Body of pancreas (tissue), 4 donors: ENCODE measurements at places on chromosomes 16 and 17. TPM values are rescaled to one million over a fixed set of nuclear protein-coding genes. Genes with fewer than 3 reads are reported as not detected.

GRCh38 chr16:84513123-84513522 lies 8.7 kb upstream of the MEAK7 start:
- H3K4me1 ChIP-seq: peaks cover 8% of the 10 kb centered on the region
- H3K27ac ChIP-seq: no peak overlapping the region
- no peak for DNase-seq
- no peaks in the 10 kb centered on the region for H3K27me3 ChIP-seq
- H3K36me3 ChIP-seq: no peaks in the 10 kb centered on the region

The CTNS gene
- total RNA-seq: 15.8 TPM

The ZNF48 gene
- total RNA-seq: 12.2 TPM

DNA sequence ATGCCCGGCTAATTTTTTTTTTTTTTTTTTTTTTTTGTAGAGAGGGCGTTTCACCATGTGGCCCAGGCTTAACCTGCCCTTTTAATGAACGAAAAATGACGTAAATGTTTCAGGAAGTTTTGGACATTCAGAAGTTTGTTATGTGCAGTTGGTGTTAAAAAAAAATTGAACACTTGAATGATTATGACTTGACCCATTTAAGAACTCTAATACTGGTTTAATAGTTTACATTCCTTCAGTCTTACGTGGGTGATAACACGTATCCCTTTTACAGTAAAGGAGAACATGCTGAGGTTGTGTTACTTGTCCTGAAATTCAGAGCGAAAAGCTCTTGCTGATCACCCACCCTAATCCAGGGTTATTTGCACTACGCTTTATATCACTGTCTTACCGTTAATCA lies 1.7 kb downstream of the MLYCD start:
- H3K27ac ChIP-seq: peak overlapping the region; percentile 97
- peaks cover 61% of the 10 kb centered on the region for H3K4me1 ChIP-seq
- H3K27me3 ChIP-seq: no peaks in the 10 kb centered on the region

GRCh38 chr16:87851141-87851587 lies 18.1 kb downstream of the SLC7A5 start:
- H3K27me3 ChIP-seq: no peaks in the 10 kb centered on the region
- no peak for DNase-seq
- H3K4me3 ChIP-seq: no peak overlapping the region
- no peaks in the 10 kb centered on the region for H3K36me3 ChIP-seq
- no peak overlapping the region for H3K27ac ChIP-seq

DNA sequence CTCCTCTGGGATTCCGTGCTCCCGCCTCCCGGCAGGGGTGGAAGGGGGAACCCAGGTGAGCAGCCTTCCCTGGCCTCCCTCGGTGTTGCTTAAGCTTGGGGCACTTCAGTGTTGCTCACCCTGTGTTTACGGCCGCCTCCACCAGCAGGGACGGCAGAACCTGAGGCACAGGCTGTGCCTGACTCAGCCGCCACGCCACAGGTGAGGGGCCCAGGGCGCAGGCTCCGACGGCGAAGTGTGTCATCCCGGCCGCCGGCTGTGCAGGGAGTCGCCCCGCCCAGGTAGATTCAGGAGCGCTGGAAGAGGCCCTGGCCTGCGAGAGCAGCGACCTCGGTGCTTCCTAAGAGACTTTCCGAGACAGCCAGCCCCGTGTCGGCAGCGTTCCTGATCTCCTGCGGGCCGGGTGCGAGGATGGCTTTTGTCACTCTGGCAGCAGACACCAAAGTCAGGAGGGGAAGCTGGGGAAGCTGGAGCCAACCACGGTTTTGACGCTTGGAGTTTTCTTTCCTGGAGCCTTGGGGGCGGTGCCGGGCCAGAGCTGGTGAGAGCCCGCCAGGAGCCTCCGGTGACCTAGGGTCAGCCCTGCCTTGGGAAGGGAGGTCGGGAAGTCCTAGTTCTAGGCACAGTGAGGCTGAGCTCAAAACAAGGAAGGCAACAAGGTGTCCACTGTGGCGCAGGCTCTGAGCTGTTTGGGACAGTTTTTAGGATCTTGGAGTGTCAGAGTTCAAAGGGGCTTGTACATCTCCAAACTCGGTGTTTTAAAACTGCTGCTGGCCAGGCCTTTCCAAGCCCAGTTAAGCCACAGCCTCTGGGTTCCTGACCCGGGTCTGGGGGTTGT lies 2.1 kb downstream of the GSE1 start:
- DNase-seq: peak; percentile 96
- peaks cover 79% of the 10 kb centered on the region for H3K4me1 ChIP-seq

GRCh38 chr17:19718613-19719354 lies 2.4 kb upstream of the SLC47A2 start:
- DNase-seq: peak; percentile 40
- H3K4me3 ChIP-seq: no peak overlapping the region
- H3K27ac ChIP-seq: no peak overlapping the region

The SLC52A1 gene
- not detected for total RNA-seq

The TXNL4B gene
- total RNA-seq: 5.4 TPM

The TMEM88 gene
- total RNA-seq: 6.0 TPM

The ATF7IP2 gene
- 22.8 TPM for total RNA-seq

The SLC16A6 gene
- not detected for total RNA-seq

- H3K27me3 ChIP-seq: no peaks in the 10 kb centered on the region
- peaks cover 12% of the 10 kb centered on the region for H3K4me1 ChIP-seq
- H3K4me3 ChIP-seq: no peak overlapping the region
- no peaks in the 10 kb centered on the region for H3K36me3 ChIP-seq
- DNase-seq: peak; percentile 46
Measured at GRCh38 chr16:76614269-76614668, 337.1 kb downstream of the CNTNAP4 start.

The KRTAP16-1 gene
- not detected for total RNA-seq

The KRTAP9-8 gene
- not detected for total RNA-seq

DNA sequence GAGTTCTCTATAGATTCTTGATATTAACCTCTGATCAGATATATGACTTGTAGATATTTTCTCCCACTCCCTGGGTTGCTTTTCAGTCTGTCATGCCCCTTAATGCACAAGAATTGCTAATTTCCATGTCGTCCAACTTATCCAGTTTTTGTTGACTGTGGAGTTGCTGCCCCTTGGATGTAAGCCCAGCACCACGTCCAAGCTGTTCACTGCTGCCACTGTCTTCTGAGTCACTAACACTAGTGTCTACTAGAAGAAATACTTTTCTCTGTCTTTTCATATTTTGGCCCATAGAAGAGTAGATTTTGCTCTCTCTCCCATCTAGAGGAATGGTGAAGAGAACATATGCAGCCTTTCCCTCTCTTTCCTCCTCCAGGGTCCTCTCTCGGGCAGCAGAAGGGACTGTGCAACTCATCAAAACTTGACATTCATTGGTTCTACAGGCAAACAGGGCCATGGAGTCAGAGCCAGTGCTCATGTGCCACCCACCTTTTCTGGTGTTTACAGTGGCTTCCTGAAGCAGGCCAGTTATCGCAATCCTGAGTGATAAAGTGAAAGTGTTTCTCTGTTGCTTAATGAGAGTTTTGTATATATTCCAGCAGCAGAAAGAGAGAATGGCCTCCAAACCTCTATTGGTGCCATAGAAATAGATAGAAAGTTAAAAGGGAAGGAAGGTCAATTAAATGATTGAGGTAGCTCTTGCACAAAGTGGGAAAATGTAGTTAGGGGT lies 22.6 kb upstream of the PMP22 start:
- H3K36me3 ChIP-seq: no peaks in the 10 kb centered on the region
- no peaks in the 10 kb centered on the region for H3K27me3 ChIP-seq
- no peak for DNase-seq
- H3K4me1 ChIP-seq: no peaks in the 10 kb centered on the region

DNA sequence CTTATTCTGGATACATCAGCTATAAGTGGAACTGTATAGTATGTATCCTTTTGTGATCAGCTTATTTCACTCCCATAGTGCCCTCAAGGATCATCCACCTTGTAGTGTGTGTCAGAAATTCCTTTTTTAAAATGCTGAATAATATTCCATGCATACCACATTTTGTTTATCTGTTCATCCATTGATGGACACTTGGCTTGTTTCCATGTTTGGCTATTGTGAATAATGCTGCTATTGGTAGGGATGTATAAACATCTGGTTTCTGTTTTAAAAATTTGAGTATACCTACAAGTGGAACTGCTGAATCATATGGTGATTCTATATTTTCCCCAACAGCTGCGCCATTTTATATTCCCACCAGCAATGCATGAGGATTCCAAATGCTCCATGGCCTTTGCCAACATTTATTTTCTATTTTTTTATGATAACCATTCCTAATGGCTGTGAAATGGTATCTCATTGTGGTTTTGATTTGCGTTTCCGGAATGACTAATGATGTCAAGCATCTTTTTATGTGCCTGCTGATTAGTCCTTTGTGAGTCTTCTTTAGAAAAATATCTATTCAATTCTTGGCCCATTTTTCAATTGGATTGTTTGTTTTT lies 11.6 kb downstream of the RCVRN start:
- no peaks in the 10 kb centered on the region for H3K36me3 ChIP-seq
- H3K4me3 ChIP-seq: no peak overlapping the region
- no peaks in the 10 kb centered on the region for H3K4me1 ChIP-seq
- no peak overlapping the region for H3K27ac ChIP-seq

The TNP2 gene
- total RNA-seq: not detected

DNA sequence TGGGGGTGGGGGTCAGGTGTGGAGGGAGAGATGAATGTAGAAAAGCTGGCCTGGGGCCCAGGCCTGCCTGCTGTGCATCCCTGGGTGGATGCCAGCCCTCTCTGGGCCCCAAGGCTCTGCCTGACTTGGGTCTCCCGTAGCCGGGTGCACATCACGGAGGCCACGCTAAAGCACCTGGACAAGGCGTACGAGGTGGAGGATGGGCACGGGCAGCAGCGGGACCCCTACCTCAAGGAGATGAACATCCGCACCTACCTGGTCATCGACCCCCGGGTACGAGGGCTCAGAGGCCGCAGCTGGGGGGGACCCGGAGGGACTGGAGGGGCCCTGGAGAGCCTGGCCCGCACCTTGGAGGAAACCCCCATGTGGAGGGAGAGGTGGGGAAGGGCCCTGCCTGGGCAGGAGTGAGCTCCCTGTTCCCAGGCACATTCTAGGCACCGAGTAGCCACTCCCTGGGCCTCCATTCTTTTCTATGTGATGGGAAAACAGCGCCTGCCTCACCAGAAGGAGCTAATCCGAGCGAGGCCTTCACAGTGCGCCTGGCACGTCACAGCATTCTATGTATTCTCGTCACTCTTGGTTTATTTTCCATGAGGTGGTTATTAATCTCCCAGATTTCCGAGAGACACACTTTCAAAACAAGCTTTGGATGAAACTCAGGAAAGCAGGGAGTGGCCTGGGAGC lies 34.7 kb downstream of the ADCY7 start:
- no peak overlapping the region for H3K4me3 ChIP-seq
- no peak overlapping the region for H3K27ac ChIP-seq
- DNase-seq: no peak

GRCh38 chr16:18003033-18003432 lies 333.5 kb downstream of the NPIPA8 start:
- no peak overlapping the region for H3K27ac ChIP-seq
- no peaks in the 10 kb centered on the region for H3K4me1 ChIP-seq
- no peaks in the 10 kb centered on the region for H3K27me3 ChIP-seq
- DNase-seq: no peak
- no peaks in the 10 kb centered on the region for H3K36me3 ChIP-seq

- H3K4me3 ChIP-seq: no peak overlapping the region
- H3K36me3 ChIP-seq: no peaks in the 10 kb centered on the region
- H3K27ac ChIP-seq: no peak overlapping the region
- H3K4me1 ChIP-seq: peaks cover 21% of the 10 kb centered on the region
- H3K27me3 ChIP-seq: no peaks in the 10 kb centered on the region
- DNase-seq: no peak
Measured at GRCh38 chr16:2392025-2392424, 37.2 kb upstream of the CCNF start.

DNA sequence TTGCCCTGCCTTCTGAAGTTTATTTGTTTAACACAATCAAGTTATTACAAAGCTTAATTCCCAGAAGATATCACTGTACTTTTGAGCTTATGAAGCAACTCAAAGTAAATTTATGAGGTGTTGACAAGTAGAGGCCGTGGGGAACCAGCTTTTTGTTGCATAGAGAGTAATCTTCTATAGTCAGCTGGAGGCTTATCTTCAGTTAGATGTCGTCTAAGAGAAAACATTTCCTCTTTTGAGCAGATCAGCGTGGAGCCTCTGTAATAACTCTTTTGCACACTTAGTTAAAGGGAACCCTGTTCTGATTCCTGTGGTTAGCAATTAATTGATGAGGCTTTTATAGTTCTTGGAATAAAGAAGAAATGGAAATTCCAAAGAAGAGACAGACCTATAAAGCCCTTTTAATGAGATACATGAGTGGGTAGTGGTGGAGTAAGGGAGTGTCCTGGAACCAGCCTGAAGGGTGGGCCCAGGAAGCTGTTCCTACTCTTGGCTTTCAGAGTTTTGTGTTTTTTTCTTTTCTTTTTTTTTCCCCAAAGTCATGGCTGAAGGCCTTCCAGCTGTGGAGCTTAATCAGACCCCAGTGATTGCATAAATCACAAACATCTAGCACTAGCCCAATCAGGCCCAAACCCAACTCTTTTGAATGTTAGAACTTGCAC lies 28.9 kb upstream of the MAP3K14 start:
- no peak overlapping the region for H3K4me3 ChIP-seq
- peaks cover 5% of the 10 kb centered on the region for H3K4me1 ChIP-seq
- no peak for DNase-seq
- H3K36me3 ChIP-seq: no peaks in the 10 kb centered on the region

DNA sequence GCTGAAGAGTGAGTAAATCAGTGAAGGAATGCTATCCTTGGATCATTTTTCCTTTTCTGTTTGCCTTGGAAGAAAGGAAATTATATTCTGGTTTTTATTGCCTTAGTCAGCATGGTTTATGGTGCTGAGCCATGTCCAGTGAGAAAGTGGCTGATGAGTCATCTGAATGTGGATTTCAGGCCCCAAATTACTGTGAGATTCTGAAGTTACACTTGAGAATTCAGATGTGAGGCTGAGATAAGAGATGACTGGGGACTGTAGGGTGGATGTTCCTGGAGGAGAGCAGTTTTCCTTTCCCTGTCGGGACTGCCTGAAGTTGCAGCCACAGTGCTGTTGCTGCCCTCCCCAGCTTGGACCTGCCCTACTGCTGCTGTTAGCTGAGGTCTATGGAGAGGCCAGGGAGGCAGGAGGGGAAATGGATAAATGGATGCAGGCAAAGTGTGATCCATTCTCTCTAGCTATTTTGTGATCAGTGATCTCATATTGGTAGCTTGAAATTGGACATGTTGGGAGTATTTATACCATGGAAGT lies 4.2 kb upstream of the MAP3K14 start:
- H3K4me1 ChIP-seq: peaks cover 10% of the 10 kb centered on the region
- no peak for DNase-seq
- no peaks in the 10 kb centered on the region for H3K36me3 ChIP-seq

DNA sequence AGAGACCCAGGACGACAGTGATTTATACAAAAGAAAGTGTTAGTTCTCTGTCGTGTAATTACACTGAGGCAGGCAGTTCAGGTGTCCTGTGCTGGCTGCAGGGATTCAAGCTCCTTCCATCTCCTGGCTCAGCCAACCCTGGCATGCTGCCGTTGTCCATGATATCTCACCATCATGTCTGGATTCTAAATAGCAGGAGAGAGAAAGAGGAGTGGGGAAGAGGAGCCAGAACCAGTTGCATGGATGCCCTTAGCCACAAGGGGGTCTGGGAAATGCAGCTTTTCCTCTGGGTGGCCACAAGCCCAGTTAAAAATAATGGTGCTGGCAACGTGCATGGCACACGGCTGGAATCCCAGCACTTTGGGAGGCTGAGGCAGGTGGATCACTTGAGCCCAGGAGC lies 9.7 kb downstream of the C16orf54 start:
- DNase-seq: no peak
- no peaks in the 10 kb centered on the region for H3K36me3 ChIP-seq
- H3K27me3 ChIP-seq: no peaks in the 10 kb centered on the region

The WFIKKN1 gene
- total RNA-seq: 3.9 TPM

The HSD3B7 gene
- 20.5 TPM for total RNA-seq

GRCh38 chr16:84407588-84408313 lies 39.4 kb downstream of the ATP2C2 start:
- no peak overlapping the region for H3K27ac ChIP-seq
- H3K27me3 ChIP-seq: no peaks in the 10 kb centered on the region
- H3K4me3 ChIP-seq: no peak overlapping the region
- H3K4me1 ChIP-seq: no peaks in the 10 kb centered on the region
